Tongue (tissue), 3 donors: ENCODE measurements at places on chromosomes 16 and 17.
A peak's percentile ranks its signal among the peaks of the same experiment; 100 is the strongest.

- peak; percentile 34 for DNase-seq
Measured at GRCh38 chr16:57645691-57646387, 17.4 kb downstream of the ADGRG1 start.

- peak; percentile 27 for DNase-seq
Measured at GRCh38 chr17:63431939-63432804, 13.9 kb downstream of the CYB561 start.

- peak; percentile 56 for DNase-seq
Measured at GRCh38 chr16:20675488-20676267, 21.8 kb downstream of the ACSM1 start.

DNA sequence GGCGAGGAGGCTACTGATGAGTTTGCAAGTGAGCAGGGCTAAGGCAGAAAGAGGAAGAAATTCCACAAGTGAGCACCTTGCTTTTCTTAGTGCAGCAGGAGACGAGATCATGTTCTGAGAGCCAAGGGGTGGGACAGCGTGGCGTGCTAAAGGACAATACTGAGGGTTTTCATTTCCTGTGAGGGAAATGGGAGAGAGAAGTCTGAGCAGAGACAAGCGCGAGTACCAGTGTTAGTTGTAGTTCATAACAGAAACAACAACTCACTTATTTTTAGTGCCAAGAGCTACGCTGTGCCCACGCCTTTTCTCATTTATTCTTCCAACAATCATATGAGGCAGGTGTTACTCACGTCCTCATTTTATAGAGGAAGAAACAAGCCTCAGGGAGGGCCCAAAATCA is 2.3 kb downstream of the SPACA3 start:
- DNase-seq: no peak

GRCh38 chr16:70298988-70299938 is at the start of gene DDX19B:
DDX19B (plus strand) TSS chr16:70299186; CDS start chr16:70299298, 112 bp downstream.
- peak; percentile 87 for DNase-seq

GRCh38 chr16:84751241-84751640 is 51.4 kb downstream of the USP10 start:
- DNase-seq: no peak
